ENCODE measurements at places on chromosomes 3 and 15. TPM values are rescaled to one million over a fixed set of nuclear protein-coding genes. Genes with fewer than 3 reads are reported as not detected.
A peak's percentile ranks its signal among the peaks of the same experiment; 100 is the strongest.

DNA sequence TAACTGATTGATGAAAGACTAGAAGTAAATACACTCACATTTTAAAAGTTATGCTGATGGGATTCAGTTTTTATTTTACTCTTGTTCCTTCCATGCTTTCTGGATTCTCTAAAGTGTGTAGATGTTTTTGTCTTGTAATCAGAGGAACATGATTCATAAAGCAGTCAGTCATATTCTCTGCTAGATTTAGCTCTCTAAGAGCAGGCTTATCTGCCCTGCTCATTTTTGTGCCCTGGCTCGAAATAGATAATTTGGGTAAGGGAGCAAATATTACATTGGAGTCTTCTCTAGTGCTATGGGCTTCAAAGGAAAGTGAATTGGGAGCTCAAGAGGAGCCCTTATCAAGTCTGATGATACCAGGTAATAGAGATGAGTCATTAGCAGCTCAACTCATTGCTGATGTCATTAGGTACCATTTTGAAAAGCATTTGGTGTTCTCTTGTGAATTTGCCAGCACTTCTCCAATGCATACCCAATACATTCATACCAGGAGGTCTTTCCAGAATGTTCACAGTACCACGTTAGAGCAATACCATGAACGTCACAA is 27.7 kb downstream of the SACM1L start:
- DNase-seq = no peak

- DNase-seq = no peak
These were observed 14.3 kb upstream of the TNFAIP8L3 start for GRCh38 chr15:51108933-51109550.

- DNase-seq = no peak
These were observed 5.1 kb upstream of the MTMR14 start for GRCh38 chr3:9644245-9644644.

GRCh38 chr3:117563063-117563462 is 853.5 kb downstream of the TUSC7 start:
- DNase-seq = no peak

DNA sequence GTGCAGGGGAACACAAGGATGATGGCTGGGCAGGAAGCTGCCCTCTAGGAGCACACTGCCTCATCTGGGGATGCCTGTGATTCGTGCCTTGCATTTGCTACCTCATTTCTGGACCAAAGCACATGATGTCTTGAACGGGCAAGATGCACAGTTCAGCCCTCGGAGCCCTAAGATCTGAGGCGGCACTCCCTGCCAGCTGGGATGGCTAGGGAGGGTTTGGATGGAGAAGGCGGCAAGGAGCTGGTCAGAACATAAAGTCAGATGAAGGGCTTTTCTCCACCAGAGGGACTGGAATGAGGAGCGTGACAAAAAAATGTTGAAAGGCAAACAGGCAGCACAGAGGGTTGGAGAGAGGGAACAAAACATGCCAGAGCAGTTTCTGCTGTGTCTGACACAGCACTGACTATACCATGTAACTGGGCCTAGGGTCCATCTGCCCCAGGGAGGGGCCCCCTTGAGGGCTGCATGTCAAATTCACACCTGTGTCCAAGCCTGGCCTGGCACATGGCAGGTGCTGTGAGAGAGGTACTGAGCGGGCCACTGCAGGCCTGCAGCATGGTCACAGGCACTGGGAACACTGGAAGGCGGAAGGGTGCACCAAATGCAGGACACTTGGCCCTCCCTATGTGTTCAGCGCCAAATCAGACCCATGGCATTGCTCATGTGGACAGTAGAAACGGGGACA is 21.7 kb downstream of the TMEM43 start:
- no peak for DNase-seq

DNA sequence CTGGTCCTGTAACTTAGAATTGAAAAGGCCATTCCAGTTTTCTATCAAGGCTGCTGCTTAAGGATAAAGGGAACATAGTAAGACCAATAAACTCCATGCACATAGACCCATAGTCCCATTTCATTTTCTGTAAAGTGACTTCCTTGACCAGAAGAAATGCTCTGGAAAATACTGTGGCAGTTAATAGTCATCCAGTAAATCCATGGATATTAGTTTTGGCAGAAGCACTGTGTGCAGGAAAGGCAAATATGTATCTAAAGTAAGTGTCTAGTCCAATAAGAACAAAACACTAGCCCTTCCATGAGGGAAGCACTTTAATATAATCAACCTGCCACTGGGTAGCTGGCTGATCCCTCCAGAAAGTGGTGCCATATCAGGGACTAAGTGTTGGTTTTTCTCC is 19.3 kb upstream of the MKRN3 start:
- DNase-seq = no peak

- no peak for DNase-seq
These were observed 99.0 kb upstream of the LIPC start for GRCh38 chr15:58332676-58333400.

DNA sequence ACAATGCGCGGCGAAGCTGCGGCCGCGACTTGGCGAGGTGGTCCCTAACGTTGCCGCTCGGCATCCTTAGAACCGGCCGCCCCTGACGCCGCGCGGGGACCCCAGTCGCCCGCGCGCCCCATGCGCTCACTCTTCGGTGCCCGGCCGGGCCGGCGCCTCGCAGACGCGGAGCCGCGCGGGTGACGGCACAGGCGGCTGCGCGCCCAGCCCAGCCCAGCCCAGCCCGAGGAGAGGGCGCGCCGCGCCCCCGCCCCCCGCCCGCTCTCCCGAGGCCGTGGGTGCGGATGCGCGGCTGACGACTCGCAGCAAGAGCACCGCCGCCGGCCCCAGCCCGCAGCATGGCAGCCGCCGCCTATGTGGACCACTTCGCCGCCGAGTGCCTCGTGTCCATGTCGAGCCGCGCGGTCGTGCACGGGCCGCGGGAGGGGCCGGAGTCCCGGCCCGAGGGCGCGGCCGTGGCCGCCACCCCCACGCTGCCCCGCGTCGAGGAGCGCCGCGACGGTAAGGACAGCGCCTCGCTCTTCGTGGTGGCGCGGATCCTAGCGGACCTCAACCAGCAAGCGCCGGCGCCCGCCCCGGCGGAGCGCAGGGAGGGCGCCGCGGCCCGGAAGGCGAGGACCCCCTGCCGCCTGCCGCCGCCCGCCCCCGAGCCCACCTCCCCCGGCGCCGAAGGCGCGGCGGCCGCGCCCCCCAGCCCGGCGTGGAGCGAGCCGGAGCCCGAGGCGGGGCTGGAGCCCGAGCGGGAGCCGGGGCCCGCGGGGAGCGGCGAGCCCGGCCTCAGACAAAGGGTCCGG is 437 bp downstream of the KLF13 start:
- peak; percentile 80 for DNase-seq

GRCh38 chr3:97138914-97139541 is 324.6 kb downstream of the EPHA6 start:
- DNase-seq = no peak

- no peak for DNase-seq
These were observed 17.7 kb upstream of the ADAMTS7 start for GRCh38 chr15:78828920-78829319.

- peak; percentile 52 for DNase-seq
These were observed 340 bp downstream of the TMEM44 start for GRCh38 chr3:194632809-194633348.

DNA sequence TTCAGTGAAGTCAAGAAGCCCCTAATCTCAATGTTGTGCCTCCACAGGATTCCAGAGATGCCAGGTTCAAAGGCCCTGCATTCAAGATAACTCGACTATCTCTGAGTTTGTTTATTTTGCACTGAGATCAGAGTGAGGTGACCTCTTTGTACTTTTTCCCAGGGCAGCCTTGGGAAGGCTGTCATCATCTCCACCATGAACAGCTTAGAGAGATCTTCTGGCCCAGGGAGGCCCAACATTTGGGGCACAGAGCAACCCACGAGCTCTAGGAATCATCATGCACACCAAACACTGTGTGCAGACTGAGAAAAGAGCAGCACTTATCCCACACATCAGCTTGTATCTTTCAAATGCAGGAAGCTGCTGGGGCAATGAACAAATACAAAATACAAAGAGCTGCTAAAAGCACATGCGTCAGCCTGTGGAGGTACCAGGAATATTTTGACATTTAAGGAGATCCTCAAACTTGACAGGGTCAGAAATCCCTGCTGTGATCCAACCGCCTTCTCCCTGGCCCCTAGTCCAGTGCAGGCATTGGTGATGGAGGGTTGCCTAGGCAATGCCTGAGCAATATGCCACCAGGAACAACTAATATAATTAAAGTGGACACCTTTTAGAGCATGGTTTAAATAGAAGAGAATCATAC is 33.6 kb downstream of the TRIM42 start:
- no peak for DNase-seq

DNA sequence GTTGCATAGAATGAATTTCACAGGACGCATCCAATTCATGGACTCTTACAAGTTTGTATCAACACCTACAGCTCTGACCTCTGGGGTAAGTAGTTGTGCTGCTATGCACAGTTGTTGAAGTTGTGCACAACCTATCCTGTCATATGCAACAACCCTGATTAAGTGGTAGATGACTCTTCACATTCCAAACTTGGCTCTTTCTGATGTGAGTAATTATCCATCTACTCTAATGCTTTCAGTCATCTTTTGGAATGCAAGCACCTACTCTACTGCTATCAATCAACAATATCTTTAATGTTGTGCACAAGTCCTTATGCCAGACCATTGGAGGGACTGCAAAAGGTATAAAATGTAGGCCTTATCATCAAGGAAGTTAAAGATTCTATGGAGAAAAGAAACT is 921.4 kb downstream of the MCTP2 start:
- no peak for DNase-seq

- DNase-seq = no peak
These were observed 29.5 kb downstream of the C2CD4B start for GRCh38 chr15:62135532-62136134.

GRCh38 chr15:84035399-84035766 is 200.2 kb upstream of the GOLGA6L4 start:
- DNase-seq = peak; percentile 18

DNA sequence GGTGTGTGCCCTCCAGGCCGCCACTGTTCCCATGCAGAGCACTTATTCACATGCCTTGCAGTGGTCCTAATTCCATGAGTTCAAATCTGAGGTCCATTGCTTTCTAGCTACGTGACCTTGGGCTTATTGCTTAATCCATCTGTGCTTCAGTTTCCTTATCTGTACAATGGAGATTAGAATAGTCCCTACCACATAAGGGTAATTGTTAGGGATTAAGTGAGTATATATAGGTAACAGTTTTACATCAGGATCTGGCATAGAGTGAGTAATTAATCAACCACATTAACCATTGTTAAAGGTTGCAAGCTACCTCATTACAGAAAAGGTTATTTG is 7.6 kb downstream of the CPN2 start:
- no peak for DNase-seq

DNA sequence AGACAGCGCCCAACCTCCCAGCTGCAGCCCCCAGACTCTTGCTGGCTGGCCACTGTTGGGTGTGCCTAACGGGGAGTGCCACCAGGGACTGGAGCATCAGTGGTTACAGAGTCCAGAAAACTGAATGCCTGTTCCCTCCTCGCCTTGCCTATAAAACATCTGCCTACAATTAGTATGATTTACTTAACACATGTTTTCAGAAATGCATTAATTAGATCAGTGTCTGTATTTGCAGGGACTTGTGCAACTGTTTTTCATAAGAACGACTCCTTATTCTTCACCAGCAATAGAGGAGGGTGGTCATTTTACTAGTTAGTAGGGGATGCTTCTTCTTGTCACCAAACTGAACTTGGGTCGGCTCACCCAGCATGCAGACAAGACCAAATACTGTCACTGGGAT is 248.7 kb downstream of the GABRG3 start:
- no peak for DNase-seq

DNA sequence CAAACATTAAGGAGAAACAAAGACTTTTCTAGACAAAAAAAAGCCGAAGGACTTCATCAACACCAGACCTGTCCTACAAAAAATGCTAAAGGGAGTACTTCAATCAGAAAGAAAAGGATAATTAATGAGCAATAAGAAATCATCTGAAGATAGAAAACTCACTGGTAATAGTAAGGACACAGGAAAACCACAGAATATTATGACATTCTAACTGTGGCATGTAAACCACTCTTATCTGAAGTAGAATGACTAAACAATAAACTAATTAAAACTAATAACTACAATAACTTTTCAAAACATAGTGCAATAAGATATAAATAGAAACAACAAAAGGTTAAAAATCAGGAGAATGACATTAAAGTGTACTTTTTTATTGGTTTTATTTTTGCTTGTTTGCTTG is 584.5 kb upstream of the CCDC54 start:
- no peak for DNase-seq

DNA sequence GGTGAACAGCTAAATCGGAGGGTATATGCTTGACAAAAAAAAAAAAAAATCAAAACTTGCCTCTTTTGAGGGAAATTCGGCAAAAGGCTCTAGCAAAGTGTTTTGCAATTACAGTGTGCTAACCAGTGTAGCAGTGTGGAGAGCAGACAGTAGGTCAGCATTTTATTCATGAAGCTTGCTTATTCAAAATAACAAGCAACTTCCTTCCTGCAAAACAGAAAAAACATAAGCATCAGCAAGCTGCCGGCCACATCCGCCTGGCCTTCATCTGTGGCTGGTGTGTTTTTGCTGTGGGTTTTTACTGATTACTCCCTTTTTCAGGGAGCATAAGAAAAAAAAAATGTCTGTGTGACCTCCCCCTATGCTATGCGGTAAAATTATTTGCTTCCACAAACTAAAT is 434.1 kb downstream of the OCA2 start:
- DNase-seq = no peak

DNA sequence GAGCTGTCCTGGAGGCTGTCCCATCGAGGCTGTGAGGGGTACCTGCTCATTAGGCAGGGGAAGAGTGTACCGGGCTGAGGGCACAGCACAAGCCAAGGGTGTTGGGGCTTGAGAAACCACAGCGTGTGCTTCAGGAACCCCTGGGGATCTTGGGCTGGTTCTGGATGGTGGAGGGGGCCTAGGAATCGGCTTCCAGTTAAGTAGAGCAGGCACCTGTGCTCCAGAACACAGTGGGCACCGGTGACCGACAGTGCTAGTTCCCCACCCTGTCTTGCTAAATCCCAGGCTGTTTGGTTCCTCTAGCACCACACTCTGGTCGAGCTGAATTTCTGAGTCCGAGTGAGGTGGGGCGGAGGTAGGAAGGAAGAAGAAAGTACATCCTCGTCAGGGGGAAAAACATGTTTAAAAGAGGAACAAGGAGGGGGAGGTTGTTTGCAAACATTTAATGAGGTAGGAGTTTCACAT is 29.1 kb downstream of the SLC6A6 start:
- DNase-seq = no peak

DNA sequence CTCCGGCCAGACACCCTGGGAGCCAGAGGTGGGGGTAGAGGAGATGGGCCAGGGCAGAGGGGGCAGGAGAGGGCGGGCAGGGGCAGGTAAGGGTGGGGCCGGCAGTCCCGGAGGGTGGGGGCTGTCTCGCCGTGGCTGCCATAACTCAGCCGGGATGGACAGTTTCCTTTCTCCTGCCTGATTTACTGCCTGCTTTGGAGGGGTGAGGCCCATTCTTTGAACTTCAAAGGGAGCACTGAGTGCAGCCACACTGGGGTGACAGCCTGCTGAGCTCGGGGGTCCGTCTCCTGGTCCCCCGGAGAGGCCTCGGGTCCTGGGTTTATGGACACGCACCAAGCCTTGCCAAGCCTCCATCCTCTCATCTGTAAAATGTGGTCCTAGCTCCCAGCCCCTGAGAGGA is 135.4 kb downstream of the FBLN2 start:
- no peak for DNase-seq

- DNase-seq = no peak
These were observed 132.3 kb downstream of the CHCHD6 start for GRCh38 chr3:126836220-126836860.

- DNase-seq = no peak
These were observed 177.1 kb downstream of the CD47 start for GRCh38 chr3:107913701-107914100.

SLC28A1 gene
- total RNA-seq = not detected

TIMMDC1 gene
- 31.0 TPM for total RNA-seq

C3orf70 gene
- total RNA-seq = 30.6 TPM

IMPG2 gene
- 3.3 TPM for total RNA-seq

SH2D7 gene
- not detected for total RNA-seq

TRPM1 gene
- not detected for total RNA-seq

SLC9C1 gene
- total RNA-seq = 0.41 TPM

All from frontal cortex (tissue), 4 donors.